ENCODE measurements at places on chromosomes 12 and 14.

DNA sequence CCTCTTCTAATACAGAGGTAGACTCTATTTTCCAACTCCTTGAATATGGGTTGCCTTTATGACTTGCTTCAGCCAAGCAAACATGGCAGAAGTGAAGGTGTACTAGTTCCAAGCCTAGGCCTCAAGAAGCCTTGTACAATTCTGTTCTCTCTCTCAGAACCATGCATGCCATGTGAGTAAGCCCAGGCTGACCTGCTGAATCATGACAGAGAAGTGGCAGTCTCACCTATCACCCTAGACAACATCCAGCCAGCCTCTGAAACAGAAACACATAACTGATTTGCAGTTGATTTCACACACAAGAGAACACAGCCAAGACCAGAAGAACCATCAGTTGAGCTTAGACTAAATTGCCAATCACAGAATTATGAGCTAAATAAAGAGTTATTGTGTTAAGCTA is 157.2 kb downstream of the GARIN6 start:
- no peak for DNase-seq

DNA sequence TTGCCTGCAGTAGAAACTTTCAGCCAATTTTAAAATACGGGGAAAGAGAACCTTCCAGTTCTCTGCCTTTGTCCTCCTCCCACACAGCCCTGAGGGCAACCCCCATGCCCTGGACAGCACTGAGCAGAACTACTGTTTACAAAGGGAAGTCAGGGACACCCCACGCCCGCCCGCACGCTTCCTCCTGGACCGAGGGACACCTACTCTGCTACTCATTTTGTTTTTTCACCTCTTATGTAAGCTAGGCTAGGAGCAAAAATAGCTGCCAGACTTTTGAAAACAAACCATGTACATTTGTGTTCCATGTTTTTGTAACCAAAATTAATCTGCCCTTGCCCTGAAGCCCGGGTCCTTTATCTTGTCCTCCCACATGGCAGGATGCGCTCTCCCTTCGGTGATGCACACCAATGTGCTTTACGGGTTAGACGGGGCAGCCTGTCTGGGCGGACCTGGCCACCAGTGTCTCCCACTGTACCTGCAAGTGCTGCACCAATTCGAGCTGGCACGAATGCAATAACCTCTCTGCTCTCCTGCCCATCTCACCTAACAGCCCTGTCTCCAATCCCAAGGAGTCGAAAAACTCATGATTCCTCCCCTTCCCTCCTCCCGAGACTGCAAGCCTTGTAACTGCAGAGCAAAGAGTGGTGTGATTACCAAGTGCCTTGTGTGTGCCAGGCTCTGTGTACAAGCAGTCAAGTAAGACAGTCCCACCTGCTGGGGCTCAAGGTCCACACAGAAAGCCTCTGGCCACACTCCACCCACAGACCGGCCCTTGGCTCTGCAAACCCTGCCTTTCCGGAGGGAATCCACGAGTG is 85.2 kb downstream of the CCDC88C start:
- DNase-seq = peak; percentile 24

DNA sequence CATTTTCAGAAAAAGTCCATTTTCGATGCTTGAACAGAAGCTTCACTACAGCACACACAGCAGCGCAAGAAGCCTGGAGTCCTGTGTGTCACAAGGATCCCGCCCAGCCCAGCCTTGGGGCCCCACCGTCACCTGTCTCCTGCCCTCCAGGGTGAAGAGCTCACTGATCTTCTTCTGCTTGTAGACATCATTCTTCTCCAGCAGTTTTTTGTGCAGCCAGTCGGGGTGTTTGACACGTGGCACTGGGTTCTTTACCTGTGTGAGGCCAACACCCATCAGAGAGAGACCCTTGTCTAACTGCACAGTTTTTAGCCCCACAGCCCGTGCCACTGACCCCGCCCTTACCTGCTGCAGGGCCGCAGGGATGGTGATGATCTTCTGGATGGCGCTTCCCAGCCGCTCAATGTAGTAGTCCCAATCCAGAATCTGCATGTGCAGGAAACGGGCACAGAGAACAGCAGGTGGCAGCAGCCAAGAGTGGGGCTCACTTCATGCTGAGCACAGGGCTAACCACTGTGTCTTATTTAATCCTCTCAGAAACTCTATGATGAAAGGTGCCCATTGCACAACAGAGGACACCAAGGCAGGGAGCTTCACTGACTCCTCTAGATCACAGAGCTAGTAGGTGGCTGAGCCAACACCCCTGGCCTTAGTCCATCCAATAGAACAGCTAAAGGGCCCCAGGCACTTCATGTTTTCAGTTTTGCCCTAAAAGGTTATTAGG is 30.0 kb downstream of the POLE start:
- no peak for DNase-seq

- DNase-seq = no peak
Measured at GRCh38 chr12:95955549-95956159, 12.5 kb downstream of the AMDHD1 start.

- no peak for DNase-seq
Measured at GRCh38 chr12:1519642-1520041, 74.7 kb downstream of the FBXL14 start.
